Fibroblast of the aortic adventitia (primary cell): ENCODE measurements at places on chromosomes 5 and 9.

DNA sequence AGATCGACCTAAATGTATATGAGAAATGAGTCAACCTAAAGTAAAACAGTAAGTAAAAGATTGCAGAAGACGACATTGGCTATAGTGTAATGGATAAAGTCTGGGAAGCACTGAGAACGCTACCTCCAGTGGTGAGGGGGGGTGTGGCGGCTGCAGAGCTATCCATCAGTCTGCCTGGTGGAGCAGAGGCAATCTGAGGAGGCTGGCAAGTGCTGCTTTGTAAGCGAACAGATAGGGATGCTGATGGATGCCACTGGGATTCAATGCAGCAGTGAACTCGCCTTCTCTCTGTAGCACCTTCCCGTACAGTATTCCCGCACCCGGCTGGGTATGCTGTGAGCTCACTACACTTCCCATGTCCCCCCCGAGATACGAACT, 261.5 kb downstream of the NSG2 start:
- no peak for DNase-seq

- no peak for DNase-seq
These were observed 15.7 kb downstream of the GPBP1 start for GRCh38 chr5:57189515-57189914.

DNA sequence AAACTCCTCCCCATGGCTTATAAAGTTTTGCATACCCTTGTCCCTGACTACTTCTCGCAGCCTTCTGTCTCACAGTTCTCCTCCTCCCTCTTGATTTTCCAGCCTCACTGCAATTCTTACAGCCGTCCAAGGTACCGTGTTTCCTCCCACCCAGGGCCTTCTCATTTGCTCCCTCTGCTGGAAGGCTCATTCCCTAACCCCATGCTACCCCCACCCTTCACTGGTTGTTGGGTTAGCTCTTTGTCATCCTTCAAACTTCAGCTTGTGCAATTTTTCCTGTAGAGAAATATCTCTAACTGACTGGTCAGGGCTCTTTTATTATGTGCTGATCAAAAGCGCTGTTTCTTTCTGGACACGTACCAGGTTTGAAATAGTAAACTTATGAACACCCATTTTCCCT, 329.2 kb downstream of the EBF1 start:
- peak; percentile 56 for DNase-seq

- no peak for DNase-seq
These were observed 172.8 kb upstream of the PLCXD3 start for GRCh38 chr5:41683181-41683580.

- no peak for DNase-seq
These were observed 169.5 kb downstream of the TLR4 start for GRCh38 chr9:117873664-117874063.

GRCh38 chr5:59712836-59713497, 180.6 kb downstream of the PDE4D start:
- DNase-seq = peak; percentile 4

- DNase-seq = no peak
These were observed 44.8 kb downstream of the EHMT1 start for GRCh38 chr9:137663584-137663983.

DNA sequence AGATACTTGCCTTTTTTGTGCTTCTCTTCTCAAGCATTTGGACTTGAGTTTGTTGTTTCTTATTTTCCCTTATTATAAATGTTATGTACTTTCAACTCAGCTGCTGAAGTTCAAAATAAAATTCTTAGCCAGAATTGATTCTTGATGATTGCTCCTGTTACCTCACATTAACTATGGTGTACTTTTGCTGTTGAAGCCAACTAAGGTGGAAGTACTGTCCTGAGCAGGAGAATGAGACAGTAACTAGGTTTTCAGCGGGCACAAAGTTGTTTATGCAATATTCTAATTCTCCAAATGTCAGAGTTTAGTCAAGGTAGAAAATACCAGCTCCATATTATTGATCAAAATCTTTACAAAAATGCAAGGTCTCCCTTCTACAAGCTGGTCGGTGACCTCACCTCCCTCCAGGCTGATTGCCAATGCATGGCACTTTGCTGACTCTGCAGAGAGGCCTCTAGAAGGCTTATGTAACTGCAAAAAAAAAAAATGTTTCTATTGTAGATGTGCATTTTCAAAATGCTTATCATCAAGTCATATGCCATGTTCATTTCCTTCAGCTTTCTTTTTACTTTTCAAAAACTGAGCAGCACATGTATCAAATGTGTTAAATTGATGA, 1783.5 kb upstream of the WWC1 start:
- DNase-seq = no peak

GRCh38 chr9:20032413-20033006, 243.7 kb upstream of the SLC24A2 start:
- no peak for DNase-seq

DNA sequence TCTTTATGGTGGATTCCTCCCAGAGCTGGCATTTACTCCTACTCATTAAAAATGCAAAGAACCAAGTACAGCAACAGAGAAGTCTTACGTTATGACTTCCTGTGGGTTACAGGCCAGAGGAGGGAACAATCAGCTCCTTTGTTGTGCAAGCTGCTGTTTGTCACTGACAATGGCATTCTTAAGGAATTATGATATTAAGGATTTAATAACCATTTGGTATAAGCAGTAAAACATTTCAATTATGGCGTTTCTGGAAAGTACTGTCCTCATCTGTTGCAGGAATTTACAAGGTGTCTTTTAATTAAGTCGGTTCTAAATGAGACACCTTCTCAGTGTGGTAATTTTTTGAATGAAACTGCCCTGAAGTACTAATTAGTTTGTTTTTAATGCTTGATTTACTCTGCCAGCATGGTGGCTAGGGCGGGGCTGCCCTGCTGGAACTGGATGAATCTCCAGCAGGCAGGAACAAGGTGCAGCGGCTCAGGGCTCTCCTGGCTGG, 49.1 kb upstream of the VDAC1 start:
- DNase-seq = no peak

- peak; percentile 66 for DNase-seq
These were observed 724 bp downstream of the PAM start for GRCh38 chr5:102755686-102756371.

DNA sequence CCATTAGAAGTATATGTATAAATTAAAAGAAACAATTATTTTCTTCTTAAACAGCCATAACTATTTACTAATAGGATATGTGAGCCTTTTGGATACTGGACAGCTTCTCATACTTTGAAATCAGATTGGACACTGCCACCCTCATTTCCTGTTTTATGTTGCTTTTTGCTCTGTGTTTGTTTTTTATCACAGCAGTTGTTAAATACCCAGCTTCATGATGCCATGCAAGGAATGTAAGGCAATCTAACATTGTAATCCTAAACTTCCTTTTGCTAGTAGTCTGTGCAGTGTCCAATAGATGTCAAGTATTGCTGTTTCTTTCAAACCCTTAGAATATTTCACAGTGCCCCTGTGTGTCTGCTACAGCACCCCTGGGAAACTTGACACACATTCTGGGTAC, 56.2 kb downstream of the CNTLN start:
- DNase-seq = peak; percentile 33

DNA sequence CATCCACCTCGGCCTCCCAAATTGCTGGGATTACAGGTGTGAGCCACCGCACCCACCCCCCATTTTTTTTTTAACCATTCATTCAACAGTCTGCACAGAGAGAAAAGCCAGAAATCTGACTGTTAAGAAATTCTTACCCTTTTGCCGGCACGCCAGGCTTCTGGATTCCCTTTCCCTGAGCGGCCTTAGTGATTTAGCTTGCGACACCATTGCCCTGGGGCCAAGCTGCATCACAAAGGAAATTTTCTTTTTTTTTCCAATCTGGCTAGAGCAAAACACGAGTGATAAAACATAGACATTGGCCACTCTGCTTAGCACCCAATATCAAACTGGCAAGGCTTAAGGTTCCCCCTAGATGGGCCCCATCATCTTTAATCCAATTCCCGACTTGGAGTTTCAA, 21.2 kb upstream of the ATOSB start:
- DNase-seq = peak; percentile 16

GRCh38 chr9:134317790-134318414, 8.4 kb upstream of the RXRA start:
- DNase-seq = peak; percentile 20

- DNase-seq = no peak
These were observed 34.6 kb upstream of the SEMA4D start for GRCh38 chr9:89532478-89532877.

- no peak for DNase-seq
These were observed 1.6 kb downstream of the STRBP start for GRCh38 chr9:123266655-123267399.

- no peak for DNase-seq
These were observed 375.6 kb upstream of the CLINT1 start for GRCh38 chr5:158234323-158235158.

DNA sequence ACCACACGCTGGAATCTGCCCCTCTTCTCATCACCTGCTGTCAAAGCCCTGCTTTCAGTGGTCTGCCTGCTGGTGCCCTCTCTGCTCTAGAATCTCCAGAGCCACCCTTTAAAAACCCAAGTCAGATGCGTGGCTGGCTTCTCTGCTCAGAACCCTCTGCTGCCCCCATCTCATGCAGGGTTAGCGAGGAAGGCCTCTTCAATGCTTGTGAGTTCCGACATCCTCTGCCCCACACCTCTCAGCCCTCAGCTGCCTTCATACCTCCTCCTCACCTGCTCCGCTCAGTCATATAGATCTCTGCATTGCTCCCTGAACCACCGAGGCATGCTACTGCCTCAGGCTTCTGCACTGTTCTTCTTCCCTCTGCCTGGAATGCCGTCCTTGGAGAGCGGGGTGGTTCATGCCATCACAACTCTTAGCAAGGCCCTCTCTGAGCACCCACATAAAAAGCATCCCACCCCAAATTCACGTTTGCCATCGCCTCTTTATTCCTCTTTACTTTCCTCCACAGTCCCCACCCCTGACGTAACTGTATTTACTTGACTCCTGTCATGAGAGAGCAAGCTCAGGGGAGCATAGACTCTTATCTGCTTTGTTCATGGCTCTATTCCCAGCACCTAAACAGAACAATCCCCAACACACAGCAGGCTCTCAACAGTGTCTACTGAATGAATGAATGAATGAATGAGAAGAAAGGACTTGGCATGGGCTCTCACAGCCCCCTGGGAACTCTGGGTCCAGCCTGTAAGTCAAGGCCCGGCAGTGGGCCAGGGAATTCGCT, 10.4 kb downstream of the SHB start:
- DNase-seq = peak; percentile 44

DNA sequence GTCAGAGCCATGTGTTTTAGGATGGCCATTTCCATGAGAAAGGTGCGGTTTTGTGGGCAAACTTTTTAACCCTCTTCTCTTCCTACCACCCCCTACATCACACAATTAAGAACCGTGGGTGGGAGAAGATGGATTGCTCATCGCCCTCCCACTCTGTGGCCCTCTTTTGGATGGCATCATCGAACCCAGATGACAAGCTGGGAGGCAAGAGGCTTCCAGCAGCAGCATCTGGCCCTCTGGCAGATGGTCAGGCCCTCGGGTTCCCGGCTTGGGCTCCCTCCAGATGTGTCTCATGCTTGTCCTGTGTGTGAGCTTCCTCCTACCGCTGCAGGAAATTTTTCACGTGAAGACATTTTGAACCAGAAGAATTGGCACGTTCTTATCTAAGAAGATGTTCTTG, 199.9 kb downstream of the EBF1 start:
- peak; percentile 29 for DNase-seq

DNA sequence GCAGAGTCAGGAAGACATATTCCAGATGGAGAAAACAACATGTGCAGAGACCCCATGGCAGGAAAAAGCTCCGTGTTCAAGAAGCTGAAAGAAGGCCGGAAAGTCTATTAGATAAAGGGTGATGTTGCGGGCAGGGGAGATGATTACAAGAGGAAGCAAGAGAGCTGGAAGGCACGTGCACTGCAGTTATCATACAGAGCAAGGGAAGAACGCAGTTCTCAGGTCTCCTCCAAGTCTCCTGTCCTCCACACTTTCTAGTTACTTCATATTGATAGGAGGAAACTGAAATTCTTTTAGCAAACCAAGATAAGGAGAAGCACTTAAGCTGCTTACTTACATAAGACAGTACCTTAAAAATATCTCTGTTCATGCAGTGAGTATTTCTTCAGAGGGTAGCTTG, 58.3 kb upstream of the PLPP6 start:
- DNase-seq = no peak

DNA sequence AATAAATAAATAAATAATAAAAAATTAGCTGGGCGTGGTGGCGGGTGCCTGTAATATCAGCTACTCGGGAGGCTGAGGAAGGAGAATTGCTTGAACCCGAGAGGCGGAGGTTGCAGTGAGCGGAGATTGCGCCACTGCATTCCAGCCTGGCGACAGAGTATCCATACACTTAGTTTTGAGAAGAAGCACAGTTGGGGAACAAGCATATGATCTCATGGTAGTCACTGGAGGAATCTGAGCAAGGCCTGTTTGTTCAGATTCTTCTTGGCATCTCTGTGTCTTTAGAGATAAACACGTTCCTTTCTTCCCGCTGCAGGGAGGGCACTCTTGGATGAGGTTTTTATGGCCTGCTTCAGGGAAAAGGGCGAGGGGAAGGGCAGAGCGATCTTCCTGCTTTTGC, 15.6 kb upstream of the DENND1A start:
- DNase-seq = no peak

DNA sequence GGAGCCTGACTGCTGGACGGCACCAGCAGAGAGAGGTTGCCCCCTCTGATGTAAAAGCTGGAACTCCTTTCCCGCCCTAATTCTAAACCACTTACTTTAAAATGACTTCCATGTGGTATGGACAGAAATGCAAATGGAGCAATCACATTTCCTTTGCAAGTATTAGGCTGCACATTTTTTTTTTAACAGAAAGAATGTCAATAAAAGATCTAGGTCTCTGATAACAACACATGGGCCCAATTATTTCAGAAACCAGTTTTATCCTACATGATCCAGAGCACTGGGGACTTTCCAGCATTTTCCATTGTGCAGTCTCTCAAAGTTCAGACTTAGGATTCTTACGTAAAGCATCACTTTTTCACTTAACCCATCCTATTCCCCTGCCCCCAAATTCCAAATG, 203.7 kb downstream of the NXNL2 start:
- DNase-seq = peak; percentile 94

DNA sequence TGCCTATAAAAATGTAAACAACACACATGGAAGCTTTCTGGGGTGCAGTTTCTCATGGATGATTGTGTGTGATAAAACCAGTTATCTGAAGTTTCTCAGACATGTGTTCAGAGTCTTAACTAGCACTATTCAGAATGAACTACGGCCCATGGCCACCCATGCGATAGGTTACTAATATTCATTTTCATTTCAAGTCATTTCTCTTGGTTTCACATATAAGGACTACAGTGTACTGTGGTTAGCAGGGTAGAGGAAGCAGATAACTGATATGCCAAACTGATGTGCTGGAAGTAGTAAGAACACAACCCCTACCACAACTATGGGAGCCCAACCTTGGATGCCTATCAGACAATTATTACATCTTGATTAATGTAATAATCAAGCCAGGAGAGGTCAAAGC, 372.1 kb downstream of the DTWD2 start:
- DNase-seq = no peak

- DNase-seq = no peak
These were observed 116.0 kb upstream of the RANBP3L start for GRCh38 chr5:36417668-36418067.

GRCh38 chr5:173712609-173713175, 96.2 kb upstream of the BOD1 start:
- DNase-seq = no peak
